Erythroblast (primary cell): ENCODE measurements at places on chromosomes 7 and 10.

- no peak for DNase-seq
Measured at GRCh38 chr10:72850861-72851260, 42.7 kb upstream of the OIT3 start.

- no peak for DNase-seq
Measured at GRCh38 chr10:85671530-85671929, 695.1 kb downstream of the GRID1 start.

DNA sequence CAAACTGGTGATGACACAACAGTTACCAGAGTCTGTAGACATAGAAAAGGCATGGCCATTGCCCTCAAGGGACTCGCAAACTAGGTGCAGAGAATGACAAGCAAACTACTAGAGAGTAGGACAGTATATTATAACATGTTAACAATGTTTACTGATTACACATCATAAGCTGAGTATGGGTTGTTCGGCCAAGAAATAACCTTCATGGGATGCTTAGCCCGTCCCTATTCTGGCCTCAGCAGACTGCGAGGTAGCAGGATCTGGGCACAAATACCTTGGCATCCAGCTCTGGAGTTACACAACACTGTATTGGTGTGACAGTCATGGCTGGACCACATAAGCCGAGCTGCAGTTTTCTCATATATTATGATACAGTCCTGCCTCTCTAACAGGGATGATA, 51.4 kb downstream of the ABCB4 start:
- no peak for DNase-seq

DNA sequence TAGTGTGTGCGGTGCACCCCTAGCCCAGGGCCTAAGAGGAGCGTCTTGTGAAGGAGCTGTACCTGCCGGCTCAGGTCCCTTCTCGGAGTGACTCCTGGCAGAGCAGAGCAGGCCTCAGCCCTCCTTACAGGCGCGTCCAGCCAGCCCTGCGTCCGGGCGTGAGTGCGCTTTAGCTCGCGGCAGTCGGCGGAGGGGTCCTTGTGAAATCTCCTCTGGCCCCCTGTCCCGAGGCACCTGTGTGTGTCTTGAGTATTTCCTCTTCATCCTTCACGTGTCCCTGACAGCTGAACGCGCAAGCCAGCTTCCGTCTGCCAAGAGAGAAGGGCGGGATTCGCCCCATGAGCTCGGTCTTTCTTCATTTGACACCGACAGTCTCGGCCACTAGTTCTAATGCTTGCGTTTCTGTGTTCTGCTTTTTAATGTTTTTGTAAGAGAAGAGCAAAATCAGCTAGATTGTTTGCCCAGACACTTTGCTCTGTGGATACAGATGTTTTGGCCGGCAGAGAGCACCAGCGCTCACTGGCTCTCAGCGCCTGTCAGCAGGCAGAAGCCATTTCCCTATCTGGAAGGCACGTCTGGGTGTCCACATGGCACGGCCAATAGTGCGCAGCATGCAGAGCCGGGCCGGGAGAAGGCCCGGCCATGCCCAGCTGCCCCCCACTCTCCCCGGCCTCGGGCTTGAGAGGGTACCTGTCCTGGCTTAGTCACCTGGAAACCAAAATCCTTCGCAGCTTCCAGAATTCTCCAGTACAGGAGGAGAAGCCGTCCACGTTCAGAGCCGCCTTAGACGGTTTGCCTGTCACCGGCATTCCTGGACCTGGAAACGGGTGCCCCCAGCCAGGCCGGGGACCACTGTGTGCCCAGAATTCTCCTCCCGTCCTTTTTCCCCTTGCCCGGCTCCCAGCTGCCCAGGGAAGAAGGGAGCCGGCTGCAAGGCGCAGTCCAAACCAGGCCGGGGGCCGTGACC, 7.0 kb downstream of the GET4 start:
- no peak for DNase-seq

DNA sequence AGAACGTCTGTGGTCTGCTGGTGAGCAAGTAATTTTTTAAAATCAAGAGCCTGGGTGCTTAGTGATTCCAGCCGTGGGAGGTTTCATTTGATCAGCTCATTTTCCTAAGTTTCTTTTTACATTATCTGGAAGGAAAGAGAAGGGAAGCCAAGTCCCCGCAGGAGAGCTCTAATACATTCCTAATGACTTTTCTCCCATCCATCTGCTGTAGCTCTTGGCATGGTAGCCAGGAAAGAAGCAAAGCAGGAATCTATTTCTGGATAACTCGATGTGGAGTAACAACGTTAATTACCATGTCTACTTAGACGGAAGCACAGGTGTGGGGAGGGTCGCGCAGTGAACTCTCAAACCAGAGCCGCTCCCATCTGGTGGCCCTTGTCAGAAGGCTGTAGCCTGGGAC, 121.9 kb downstream of the PAXIP1 start:
- DNase-seq, result no peak

GRCh38 chr7:4681218-4681851, 760 bp upstream of the FOXK1 start:
- peak; percentile 35 for DNase-seq

GRCh38 chr7:20783700-20784387, 2.8 kb downstream of the SP8 start:
- DNase-seq, result peak; percentile 60

GRCh38 chr7:50791938-50792341, 9.2 kb upstream of the GRB10 start:
- DNase-seq, result peak; percentile 71

DNA sequence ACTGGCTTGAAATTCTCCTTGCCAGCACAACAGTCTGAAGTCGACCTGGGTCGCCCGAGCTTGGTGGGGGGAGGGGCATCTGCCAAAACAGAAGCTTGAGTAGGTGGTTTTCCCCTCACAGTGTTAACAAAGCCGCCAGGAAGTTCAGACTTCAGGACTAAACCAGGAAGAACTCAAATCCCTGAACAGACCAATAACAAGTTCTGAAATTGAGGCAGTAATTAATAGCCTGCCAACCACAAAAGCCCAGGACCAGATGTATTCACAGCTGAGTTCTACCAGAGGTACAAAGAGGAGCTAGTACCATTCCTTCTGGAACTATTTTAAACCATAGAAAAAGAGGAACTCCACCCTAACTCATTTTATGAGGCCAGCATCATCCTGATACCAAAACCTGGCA, 45.3 kb downstream of the LRRC72 start:
- no peak for DNase-seq

- DNase-seq, result no peak
Measured at GRCh38 chr10:77247031-77247990, 390.3 kb downstream of the KCNMA1 start.

DNA sequence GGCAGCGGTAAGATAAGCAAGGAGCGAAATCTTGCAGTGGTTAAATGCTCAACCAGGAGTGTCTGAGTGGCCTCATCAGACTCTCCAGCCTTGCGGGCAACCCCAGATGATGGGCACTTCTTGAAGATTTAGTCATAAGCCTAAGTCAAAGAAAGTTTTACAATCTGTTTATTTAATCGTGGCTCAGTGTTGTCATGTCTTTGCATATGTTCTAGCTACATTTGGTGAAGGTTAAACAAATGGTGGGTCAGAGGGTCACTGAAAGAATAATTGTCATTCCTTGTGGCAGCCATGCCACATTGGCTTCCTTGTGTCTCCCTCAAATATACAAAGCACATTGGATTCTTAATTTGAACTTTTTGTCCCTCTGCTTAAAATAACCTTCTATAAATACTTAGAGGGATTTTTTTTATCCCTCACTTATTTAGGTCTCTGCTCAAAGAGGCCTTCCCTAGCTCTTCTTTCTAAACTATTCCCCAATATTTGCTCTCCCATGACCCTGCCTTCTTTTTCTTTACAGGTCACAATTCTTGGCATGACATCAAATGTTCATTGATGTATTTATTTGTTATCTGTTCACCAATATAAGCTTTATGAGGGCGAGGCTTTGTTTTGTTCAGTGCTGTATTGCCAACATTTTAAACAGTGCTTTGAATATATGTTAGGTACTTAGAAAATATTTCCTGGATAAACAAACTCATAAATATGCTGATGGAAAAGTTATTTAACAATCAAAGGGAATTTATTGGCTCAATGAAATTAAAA, 68.7 kb downstream of the NEUROD6 start:
- no peak for DNase-seq

DNA sequence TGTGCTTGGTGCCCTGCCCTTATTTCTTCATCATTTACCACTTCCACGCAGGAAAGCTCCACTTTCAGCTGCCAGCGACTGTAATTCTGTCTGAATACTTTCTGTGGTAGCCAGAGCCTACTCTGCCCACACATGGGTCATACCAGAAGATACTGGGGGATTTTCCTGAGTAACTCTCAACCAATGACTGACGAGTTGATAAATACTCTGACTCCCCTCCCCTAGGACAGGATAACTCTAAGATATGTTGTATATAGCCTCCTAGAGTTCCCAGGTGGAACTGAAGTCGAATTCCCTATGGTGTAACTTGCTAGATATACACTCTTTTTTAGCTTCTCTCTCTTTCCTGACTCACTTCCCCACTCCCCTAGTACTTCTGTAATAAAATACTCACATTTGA, 29.8 kb downstream of the SEM1 start:
- no peak for DNase-seq

DNA sequence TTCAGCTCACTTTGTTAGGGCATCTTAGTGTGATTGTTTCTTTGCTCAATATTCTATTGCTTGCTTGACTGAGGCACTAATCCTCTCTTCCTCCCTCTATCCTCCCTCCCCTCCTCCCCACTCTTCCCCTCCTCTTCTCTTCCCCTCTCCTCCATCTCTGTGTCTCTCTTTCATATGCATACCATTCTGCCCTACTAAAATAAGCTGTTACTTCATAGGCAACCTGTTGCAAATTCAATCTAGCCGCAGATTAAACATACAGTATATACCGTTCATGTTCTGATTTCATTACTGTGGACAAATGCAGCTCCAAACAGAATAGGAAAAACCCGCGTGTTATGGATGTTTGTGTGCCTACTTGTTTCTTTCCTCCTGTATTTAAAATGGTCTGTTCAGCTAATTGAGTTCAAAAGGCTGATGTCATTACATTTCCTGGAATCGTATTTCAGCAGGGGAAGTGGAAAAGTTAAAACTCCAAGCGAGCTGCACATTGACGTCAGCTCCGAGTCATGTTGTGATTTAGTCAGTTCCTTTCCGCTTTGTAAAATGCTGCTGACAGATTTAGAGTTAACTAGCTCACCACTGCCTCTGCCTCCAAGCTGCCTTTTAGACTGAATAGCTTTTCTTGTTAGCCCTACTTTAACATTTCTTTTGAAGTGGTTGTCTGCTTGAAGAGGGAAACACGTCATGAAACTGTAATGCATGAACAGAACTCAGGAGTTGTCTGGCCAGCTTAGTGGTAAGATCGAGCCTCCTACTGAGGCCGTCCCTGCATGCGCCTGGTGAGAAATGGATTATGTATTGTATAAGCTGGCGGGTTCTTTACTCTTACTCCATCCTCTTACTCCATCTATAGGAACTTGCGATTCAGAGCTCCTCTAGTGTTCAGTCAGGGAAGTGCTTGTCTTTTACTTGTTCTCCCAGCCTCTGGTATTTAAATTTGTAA, 69.0 kb downstream of the CREM start:
- DNase-seq, result peak; percentile 75

GRCh38 chr10:124741922-124742412, 2.2 kb downstream of the FAM53B start:
- peak; percentile 66 for DNase-seq

- no peak for DNase-seq
Measured at GRCh38 chr10:99421233-99421739, 9.1 kb downstream of the GOT1 start.

DNA sequence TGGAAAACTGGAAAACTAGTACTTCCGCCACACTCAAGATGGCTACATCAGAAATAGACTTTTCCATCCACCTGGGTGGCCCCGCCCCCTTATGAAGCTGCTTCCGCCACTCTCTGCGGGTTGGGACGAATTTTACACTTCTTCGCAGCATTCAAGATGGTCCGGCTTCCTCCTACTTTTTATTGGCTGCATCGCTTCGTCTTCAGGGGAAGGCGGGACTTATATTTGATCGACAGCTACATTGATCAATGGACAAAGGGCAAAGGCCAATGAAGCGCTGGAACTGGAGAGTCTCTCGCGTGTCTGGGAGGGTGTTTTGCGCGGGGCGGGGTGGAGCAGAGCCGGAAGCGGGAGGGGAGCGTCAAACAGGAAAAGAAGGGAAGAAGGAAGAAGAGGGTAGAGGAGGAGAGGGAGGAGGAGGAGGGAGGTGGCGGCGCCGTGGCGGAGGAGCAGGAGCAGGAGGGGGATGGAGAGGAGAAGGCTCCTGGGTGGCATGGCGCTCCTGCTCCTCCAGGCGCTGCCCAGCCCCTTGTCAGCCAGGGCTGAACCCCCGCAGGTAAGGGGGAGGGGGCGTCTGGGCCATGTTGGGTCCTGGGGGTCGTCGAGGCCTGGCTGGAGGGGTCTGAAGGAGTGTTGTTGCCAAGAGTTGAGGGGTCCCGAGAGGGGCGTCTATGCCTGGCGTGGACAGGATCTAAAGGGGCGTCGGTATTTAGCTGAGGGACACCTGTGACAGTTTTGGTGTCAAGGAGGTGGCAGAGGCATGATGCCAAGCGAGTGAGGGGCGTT, at the start of gene WBP1L:
WBP1L (plus strand) TSS at position 361 of the 786 bp plus-strand sequence; CDS start at position 467, 106 bp downstream.
- peak; percentile 99 for DNase-seq

DNA sequence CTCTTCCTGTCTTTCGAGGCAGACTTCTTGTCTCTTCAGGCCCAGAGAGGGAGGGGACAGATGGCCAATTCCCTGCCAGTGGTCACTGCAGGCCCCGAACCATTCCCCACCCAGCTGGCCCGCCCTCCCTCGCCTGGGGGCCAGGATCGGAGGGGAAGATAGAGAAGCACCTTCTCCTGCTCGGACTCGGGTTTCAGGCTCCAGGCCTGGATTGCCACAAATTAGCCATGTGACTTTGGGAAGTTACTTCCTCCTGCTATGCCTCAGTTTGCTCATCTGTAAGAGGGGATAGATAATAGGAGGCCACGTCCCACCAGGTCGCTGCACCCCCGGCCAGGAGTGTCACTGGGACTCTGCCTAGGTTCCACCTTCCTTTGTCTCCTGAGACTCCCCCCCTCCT, 24.8 kb upstream of the PPP2R2D start:
- DNase-seq, result no peak

- DNase-seq, result no peak
Measured at GRCh38 chr7:2802504-2803341, 41.4 kb downstream of the GNA12 start.

DNA sequence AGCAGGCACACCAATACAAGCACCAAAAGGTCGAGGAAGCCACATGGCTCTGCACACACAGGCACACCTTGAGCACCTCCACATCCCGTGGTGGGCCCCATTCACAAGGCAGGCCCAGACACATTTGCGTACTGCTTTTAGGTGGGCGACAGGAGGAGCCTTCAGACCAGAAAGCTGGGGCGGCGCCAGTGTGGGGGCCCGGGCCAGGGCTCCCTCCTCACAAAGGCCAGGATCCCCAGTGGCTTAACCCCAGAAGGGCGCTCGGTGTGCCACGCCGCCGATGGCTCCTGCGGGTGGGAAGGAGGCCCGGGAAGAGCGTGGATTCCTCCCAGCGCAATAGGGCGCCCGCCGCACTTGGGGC, 2.8 kb upstream of the SMARCD3 start:
- no peak for DNase-seq
